DMS 273 treated with DMSO at 0.1 percent for 48 hours (cell line): ENCODE measurements at places on chromosomes 7 and 10.

DNA sequence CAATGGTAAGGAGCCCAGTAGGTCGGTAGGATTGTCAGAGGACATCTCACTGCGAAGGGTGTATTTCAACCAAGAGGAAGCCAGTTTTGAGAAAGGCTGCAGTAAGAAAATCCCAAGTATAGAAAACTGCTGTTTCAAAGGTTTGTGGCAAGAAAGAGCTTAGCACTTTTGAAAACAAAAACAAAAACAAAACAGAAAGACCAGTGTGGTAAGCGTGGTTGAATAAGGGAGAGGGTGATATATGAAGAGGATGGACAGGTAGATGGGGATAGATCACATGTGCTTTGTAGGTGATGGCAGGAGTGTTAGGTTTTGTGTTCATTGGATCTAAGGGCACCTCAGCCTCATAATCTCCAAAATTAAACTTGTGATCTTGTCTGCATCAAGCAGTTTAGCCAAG lies 141.6 kb upstream of the WNT16 start:
- DNase-seq, result no peak

GRCh38 chr10:122328676-122329075 lies 45.8 kb upstream of the PLEKHA1 start:
- no peak for DNase-seq

DNA sequence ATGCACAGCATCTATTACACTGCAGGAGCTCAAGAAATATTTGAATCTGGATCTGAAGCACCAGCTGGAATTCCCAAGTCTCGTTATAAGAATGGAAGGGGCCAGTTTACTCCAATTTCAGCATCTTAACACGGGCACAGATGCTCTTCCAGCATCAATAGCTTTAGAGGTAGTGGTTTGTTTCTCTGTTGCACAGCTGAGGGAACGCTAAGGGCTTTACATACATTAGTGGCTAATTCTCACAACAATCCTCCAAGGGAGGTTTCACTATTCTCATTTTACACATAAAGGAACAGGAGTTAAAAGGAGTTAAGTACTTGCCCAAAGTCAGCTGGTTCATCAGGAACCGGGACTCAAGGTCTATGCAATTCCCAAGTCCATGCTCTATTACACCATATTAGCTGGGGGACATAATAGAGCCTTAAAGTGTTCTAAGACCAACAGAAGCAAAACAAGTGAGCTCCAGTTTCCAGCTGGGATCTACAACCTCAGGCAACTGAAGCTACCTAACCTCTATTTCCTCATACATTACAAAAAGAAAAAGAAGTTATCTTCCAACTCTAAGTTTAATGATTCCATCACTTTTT lies 9.9 kb downstream of the XPNPEP1 start:
- DNase-seq, result no peak

GRCh38 chr7:133275446-133276095 lies 22.7 kb downstream of the EXOC4 start:
- DNase-seq, result no peak

DNA sequence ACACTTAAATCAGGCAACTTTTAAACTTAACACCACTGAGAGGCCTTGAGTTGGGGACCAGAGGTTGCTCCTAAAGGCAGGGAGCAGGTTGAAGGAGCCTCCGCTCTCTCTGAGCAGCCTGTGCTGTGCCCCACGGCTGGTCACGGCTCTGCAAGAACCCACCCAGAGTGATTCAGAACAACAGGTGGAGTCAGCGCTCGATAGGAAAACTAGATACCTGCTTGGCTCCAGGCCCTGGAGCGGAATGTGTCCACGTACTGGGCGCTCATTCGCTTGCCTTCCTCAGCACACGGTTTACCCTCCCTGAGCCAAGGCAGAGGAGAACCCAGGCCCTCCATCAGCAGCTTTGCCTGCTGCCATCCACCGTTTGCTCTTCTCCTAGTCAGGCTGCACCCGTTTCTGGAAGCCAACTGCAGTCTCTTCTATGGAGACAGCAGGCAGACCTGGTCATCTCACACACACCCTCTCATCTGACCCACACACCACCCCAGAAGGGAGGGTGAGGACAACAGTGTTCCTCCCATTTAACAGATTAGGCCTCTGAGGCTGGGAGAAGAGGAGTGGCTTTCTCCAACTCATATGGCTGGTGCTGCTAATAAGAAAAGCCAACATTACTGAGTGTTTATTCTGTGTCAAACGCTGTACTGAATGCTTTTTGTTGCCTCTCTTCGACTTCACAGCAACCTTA lies 37.6 kb upstream of the PDCD4 start:
- DNase-seq, result no peak

DNA sequence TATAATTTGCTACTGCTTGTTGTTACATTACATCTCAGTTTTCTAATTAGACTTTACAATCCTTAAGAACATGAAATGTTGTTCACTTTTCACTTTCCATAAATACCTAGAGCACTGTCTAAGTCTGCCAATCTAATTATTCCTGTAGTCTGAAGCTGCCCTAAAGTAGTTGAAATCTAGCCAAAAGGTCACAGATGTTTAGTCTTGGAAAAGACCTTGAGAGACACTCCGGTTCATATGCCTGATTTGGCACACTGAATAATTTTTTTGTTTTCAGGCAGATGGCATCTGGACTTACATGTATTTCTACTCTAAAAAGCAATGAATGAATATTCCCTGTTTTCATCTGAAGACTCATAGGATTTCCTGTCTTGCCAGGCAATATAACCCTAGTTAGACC lies 359.1 kb downstream of the ANKRD7 start:
- peak; percentile 97 for DNase-seq

DNA sequence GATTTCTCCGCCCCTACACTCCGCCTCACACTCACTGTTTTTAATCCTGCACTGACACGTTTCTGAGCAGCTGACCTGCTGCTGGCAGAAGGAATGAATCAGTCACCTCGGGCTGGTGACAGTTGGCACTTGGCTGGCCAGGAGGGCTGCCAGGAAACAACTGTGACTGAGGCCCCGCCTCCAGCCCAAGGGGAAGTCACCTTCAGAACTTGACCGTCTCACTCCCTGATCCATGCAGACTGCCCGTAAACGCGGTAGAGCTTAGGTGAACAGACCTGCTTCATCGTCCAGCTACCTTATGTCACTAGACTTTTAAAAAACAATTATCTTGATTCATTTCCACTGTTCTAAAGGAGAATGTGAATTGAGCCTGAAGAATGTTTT lies 107.5 kb downstream of the DOCK1 start:
- DNase-seq, result no peak

DNA sequence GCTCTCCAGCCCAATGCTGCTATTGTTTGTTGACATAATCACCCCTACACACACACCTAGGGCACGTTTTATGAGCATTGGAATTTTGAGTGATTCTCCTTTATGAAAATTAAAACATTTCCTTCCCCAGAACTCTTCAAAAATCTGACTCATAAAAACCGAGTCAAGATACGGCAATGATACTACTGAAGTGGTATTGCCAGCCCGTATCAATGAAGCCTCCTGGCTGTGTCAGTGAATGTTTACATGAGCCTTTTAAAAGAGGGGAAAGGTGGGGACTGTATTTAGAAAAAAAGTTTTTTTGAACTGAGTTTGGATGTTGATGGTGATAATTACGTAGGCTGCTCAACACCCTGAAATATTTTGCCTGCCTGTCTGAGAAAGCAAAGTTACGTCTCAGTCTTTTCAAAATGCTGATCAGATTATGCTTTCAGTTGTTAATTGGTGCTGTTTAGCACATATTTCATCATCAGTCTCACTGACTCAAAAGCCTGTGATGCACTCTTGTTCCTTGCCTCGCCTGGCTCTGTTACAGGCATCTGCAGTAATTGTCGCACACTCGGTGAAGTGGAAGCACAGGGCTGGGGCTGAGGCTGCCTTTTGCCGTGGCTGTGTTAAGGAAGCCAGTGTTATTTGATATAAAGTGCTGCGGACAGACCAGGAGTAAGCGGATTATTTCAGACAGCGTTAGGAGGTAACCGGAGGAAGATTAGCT lies 157.4 kb upstream of the TCF7L2 start:
- DNase-seq, result no peak

DNA sequence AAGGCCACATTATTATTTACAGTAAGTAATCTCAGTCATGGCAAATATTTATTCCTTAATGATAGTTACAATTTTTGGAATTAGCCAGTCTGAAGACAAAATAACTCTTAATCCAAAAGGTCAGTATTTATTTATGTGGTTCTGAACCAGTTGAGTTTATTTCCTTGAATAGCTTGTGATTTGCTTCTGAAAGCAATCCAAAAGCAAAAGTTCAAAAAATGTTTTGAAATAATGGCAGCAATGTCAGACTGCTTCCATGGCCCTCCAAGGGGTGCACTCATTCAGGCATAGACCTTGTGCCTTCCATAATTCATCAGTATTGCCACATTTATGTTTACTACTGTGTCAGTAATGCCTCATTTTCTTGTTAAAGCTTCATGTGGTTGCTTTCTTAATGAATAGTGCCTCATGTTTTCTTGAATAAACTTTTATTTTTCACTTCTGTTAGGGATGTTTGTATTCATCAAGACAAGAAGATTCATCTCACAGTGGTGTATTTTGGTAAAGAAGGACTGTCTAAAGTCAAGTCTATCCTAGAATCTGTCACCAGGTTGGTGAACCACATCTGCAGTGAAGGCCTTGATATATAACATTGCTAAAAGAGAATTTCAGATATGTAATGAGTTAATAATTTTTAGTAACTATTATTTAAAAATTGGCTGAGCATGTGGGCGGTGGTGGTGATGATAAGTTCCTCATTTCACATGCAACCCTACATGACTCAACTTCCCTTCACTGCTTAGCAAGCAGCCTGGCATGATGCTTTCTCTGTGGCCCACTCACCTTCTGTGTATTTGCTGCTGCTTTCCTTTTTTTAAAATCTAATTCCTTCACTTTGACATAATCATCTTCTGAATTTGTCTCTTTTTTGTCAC lies 22.0 kb downstream of the CSGALNACT2 start:
- no peak for DNase-seq

- no peak for DNase-seq
These were observed 1102.3 kb downstream of the GRM8 start for GRCh38 chr7:126150278-126150958.

GRCh38 chr7:78993341-78993740 lies 460.1 kb downstream of the MAGI2 start:
- DNase-seq, result no peak

DNA sequence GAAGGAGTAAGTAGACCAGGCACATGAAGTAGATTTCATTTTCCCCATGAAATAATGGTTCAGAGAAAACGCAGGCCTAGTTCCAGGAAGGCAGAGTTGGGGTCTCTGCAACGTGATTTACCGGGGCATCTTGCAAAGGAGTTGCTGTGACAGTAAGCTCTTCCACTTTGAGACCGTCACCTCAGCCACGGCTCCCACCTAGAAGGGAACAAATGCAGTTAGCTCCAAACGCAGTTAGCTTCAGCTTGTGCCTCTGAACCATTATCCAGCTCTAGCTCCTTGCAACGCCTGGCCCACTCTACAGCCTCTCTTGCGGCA lies 7.0 kb upstream of the MYO1G start:
- DNase-seq, result no peak

DNA sequence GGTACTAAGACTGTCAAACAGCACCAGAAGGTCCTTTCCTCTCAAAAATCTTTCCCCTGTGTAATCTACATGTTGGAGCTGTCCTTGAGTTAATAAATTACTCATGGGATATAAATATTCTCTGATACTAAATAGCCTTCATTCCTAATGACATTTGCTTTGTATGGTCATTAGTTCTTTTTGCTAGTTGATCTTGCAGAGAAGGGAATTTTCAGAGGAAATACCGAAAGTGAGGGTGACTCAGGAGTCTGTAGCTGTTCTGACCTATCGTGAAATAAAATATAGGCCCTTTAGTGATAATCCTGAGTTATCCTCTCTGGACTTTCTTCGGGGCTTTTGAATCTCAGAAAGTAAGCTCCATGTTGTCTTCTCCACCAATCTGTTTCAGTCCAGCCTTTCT lies 19.4 kb upstream of the CLDN12 start:
- no peak for DNase-seq

GRCh38 chr10:85900487-85900886 lies 466.1 kb downstream of the GRID1 start:
- DNase-seq, result no peak

GRCh38 chr7:114141415-114141814 lies 222.6 kb upstream of the PPP1R3A start:
- DNase-seq, result no peak

DNA sequence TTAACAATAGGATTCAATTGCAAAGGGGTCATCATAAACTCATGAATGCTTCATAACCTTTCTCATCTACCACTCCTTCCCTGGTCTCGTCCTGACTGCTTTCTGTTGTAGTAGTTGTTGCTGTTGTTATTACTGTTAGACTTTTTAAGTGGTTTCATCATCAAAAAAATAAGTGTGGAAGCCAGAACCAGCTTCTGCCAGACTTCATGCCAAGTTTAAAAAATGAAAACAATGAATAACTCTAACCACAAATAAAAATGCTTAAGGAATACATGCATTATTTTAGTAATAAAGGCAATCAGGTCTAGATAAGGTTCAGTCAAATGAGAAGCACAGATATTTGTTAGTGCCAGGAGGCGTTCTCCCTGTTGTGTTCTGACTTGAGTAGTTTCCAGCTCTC lies 85.4 kb downstream of the PCLO start:
- DNase-seq, result no peak

- DNase-seq, result no peak
These were observed 27.0 kb upstream of the PODXL start for GRCh38 chr7:131583430-131583829.

- DNase-seq, result no peak
These were observed 590.4 kb upstream of the PFKP start for GRCh38 chr10:2476812-2477553.

DNA sequence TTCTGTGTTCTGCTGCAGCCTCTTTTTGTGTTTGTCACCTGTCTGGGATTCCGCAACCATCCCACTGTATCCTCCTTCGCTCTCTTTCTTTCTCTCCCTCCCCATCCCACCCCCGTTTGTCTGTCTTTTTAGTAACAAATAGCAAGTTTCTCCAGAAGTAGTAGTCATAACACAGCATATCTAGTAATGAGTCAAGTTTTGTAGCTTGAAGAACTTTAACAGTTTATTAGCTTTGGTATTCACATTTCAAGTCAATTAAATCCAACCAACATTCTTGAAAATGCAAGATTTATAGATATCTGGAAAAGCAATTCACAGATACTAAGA lies 154.1 kb upstream of the MTPN start:
- no peak for DNase-seq
